NAMALWA (cell line): ENCODE measurements at places on chromosomes 3 and 15.

GRCh38 chr15:52306270-52306669 is 10.7 kb upstream of the MYO5C start:
- no peak for DNase-seq

- DNase-seq = peak; percentile 89
Observed at GRCh38 chr15:41971089-41971894, 1.1 kb downstream of the EHD4 start.

DNA sequence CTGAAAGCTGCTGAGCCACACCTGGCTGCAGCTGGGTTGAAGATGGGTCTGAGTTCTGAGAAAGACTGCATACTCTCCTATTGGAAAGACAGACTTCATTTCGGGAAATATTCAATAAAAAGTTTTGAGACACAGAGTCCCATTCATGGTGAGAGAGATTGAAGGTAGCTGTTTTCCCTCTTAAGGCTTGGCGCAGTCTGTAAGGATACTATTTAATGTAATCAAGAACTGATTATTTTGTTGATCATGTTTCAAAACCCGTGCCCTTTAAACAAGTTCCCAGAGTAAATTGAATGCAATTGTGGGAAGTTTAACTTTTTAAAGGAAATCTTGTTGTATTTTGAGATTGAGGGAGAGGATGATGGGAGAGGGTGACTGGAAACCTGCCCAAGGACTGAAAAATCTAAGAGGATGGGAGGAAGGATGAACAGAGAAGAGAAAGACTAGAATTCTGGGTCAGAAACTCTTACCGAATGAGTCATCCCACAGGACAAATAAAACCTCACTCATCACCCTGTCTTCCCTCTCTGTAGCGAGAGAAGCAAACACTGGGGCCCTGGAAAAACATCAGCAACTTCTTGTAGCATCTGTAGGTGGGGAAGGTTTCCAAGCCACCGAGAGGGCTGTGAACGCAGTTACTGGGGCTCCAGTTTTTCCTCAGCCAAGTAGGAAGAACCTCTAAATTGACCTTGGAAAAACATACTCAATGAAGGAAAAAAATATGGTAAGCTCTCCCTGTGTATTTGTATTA is 193.2 kb upstream of the TPRG1 start:
- DNase-seq = no peak

GRCh38 chr15:47971637-47972036 is 149.2 kb upstream of the SLC24A5 start:
- DNase-seq = no peak

- peak; percentile 58 for DNase-seq
Observed at GRCh38 chr3:22117751-22118346, 366.8 kb upstream of the ZNF385D start.

- no peak for DNase-seq
Observed at GRCh38 chr3:149058198-149058597, 28.1 kb downstream of the HLTF start.

DNA sequence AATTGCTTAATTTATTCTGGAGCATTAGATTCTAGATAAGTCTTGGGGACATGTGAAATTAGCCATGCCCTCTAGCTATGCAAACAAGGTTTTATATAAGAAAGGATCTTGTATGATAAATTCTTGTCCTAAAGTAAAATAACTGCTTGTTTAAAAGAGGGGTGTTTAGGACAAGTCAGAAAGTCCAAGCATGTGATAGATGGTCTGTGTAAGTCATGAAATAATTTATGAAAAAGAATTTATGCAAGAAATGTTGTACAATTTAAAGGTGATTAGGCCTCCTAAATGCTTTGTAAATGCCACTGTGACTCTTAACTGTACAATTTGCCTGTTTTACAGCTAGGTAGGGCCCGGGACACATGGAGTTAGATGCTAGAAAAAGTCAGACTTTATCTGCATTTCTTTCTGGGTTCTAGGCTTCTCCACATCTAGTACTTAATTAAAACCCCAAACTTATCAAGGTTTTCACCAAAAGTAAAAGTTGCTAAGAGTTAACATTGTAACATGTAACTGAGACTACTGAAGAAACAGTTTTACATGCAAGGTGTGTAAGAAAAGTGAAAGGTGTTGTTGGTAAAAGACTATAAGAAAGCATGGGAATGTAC is 13.2 kb downstream of the LINS1 start:
- DNase-seq = peak; percentile 24

DNA sequence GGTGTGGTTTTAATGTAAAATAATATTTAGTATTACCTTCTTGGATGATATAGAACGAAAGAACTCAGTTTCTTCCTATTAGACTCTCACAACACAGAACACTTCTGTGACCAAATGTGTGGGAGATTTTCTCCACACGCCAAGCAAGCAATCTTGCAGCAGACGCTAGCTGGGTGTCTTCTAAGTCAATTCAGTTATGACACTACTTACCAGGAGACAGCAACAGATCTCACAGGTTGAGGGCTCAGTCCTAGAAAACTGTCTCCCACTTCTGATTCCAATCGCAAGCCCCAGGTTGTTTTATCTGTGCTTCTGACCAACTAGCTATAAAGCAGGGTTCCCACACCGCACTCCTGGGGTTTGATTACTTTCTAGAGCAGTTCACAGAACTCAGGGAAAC is 41.2 kb downstream of the HERC1 start:
- no peak for DNase-seq

GRCh38 chr15:70196372-70197316 is 98.9 kb upstream of the TLE3 start:
- DNase-seq = peak; percentile 84

GRCh38 chr3:125585595-125586223 is 9.6 kb downstream of the OSBPL11 start:
- peak; percentile 61 for DNase-seq

DNA sequence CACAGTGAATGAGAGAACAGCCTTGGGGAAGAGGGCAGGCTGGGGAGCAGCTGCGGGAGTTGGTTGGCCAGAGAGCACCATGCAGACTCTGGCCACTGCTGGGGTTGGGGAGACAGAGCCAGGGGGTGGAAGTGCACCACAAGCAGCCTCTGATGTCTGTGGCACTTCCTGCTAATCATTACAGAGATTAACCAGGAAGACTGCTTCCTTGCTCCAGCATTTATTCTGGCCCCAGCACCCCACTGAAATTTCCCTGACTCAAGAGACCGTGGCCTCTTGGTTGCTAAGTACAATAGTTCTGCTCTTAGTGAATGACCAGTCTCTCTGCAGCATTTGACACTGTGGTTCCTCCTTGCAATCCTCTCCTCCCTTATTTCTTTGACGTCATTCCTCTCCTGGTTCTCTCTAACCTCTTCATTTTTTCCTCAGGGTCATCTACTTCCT is 266.2 kb upstream of the ROPN1 start:
- DNase-seq = no peak

DNA sequence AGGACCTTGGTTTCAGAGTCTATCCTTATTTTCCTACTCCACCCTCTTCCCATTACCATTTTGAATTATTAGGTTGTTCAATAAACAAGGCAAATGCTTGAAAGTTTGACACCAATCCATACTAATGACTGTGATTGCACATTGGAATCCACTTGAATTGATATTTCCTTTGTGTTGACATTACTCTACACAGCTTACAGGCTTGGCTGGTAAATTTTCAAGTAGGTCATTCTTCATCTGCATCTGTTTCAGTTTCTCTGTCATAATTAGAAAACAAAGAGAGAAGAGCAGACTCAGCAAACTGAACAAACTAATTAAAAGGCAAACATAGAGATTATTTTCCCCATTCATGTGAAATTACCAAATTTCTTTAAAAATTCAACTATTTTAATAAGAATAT is 732.9 kb upstream of the BCHE start:
- DNase-seq = no peak

- no peak for DNase-seq
Observed at GRCh38 chr3:98893740-98894139, 7.8 kb downstream of the DCBLD2 start.

- DNase-seq = no peak
Observed at GRCh38 chr3:190768891-190769290, 93.6 kb downstream of the GMNC start.

GRCh38 chr3:42210726-42211125 is 55.3 kb downstream of the CCK start:
- no peak for DNase-seq

DNA sequence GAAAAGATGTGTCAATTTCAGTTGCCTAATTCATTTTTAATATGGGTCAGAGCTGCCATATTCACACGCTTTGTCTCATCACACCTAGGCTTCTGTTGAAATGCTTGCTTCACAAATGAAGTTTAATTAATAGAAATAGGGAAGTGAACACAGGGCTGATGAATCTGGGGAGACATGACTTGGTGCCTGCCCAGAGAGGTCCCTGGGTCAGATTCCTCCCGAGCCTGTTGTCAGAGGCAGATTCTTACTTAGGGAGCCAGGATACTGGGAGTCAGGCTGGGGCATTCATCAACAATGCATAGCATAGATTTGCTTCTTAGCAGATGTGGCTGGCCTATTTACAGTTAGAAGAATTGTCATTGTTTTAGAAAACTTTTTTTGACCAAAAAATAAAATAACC is 90.6 kb downstream of the CACNA1D start:
- no peak for DNase-seq

- no peak for DNase-seq
Observed at GRCh38 chr3:37961622-37962431, 28.8 kb upstream of the VILL start.

GRCh38 chr15:85381850-85382751 is 1.7 kb downstream of the AKAP13 start:
- DNase-seq = peak; percentile 60

DNA sequence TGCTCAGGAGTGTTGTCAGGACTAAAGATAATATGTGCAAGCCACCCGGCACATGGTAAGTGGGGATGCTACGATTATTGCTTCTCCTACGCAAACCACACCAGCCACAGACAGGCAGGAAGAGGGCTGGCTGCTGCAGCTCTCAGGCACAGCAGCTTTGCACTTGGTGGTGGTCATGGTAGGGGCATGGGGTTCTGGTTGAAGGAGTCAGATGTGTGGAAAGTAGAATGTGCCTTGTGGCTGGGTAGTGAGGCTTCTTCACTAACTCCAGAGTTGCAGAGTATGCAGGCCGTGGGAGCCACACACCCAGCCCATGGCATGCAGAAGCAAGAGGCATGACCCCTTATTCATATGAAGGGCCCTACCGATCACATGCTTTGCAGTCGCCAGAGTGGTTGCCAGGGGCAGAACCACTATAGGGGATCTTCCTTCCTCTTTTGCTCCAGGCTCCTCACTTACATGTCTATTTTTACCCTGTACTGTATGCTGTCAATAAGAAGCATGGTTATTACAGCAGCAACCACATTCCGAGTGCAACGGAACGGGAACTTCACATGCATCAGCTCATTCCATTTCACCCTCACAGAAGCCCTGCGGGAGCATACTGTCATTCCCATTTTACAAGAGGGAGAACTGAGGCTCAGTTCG is 59.2 kb upstream of the HERC1 start:
- no peak for DNase-seq
